ENCODE measurements at places on chromosomes 7 and 10. TPM values are rescaled to one million over a fixed set of nuclear protein-coding genes. Genes with fewer than 3 reads are reported as not detected.

Gene WDFY4
- total RNA-seq = 3.5 TPM

Gene POLD2
- total RNA-seq = 117 TPM

Gene PRSS37
- total RNA-seq = not detected

Gene SLC39A12
- not detected for total RNA-seq

Gene EBF3
- 11.9 TPM for total RNA-seq

Gene GJD4
- not detected for total RNA-seq

Gene MRC1
- 17.5 TPM for total RNA-seq

Gene STYXL1
- total RNA-seq = 63.4 TPM

Gene SUN3
- total RNA-seq = not detected

Gene MPP7
- 0.34 TPM for total RNA-seq

Gene GRM3
- not detected for total RNA-seq

Gene SYT15B
- not detected for total RNA-seq

Gene ERVW-1
- not detected for total RNA-seq

Gene CREB3L2
- total RNA-seq = 26.0 TPM

Gene IGFBP1
- total RNA-seq = 1.4 TPM

Gene RBP3
- total RNA-seq = not detected

Gene TEX36
- total RNA-seq = not detected

Gene ACSL5
- 64.8 TPM for total RNA-seq

Gene ZNF485
- 1.1 TPM for total RNA-seq

Gene TMEM176A
- total RNA-seq = not detected

Gene SPDYE6
- total RNA-seq = 0.07 TPM

Gene STN1
- 30.9 TPM for total RNA-seq

Gene LRRTM3
- not detected for total RNA-seq

Gene TSPAN13
- 56.2 TPM for total RNA-seq

Gene AIFM2
- total RNA-seq = 6.2 TPM

Gene DNAH11
- total RNA-seq = 4.6 TPM

Gene RASA4B
- total RNA-seq = 4.6 TPM

Gene AASS
- 11.2 TPM for total RNA-seq

Gene DNAJC30
- 5.6 TPM for total RNA-seq

Data from mammary microvascular endothelial cell (primary cell).